ENCODE measurements at places on chromosomes 13 and 19.
A peak's percentile ranks its signal among the peaks of the same experiment; 100 is the strongest.

GRCh38 chr19:15114153-15114540, 6.9 kb downstream of the SYDE1 start:
- DNase-seq = no peak

GRCh38 chr13:112133499-112134390, 66.8 kb downstream of the SOX1 start:
- no peak for DNase-seq

DNA sequence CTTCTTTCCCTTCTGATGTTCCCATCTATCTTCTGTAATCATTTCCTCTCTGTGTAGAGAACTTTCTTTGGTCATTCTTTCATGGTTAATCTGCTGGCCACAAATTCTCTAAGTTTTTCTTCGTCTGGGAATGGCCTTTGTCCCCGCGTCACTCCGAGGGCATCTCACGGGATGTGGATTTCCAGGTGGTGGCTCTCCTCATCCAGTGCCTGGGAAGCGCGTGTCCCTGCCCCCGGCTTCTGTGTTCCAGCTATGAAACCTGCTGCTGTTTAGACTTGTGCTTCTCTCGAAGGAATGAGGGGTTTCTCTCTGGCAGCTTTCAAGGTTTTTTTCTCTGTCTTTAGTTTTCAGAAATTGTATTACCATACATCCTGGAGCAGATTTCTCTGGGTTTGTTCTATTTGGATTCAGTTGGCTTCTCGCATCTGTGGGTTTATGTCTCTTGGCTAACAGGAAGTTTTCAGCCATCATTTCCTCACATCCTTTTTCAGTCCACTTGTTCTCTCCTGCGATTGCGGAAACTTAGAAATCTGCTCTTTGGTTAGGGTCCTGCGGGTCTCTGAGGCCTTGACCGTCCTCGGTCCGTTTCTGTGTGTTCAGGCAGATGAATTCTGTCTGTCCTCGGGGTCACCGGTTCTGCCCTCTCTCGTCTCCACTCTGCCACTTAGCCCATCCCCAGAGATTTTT, 36.9 kb upstream of the DCUN1D2 start:
- DNase-seq = no peak

- no peak for DNase-seq
Observed at GRCh38 chr13:21619633-21620220, 15.8 kb upstream of the MICU2 start.

- no peak for DNase-seq
Observed at GRCh38 chr19:21593008-21593481, 87.6 kb downstream of the ZNF429 start.

- DNase-seq = no peak
Observed at GRCh38 chr13:52673465-52673864, 20.8 kb downstream of the SUGT1 start.

DNA sequence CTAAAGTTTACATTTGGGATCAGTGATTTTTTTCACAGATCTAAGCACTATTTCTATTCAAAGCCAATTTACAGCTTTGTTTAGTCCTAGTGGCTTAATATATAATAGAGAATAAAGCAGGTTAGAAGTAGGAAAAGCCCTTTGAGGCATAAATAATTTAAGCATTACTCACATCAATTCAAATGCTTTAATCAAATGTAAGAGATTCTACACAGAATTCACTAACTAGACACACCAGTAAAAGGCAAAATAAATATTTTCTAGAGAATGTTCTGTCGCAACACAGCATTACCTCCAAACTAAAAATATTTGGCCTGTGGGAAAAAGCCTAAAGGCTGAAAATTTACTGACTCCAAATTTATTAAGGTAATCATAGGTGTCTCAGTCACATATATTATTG, 31.3 kb downstream of the KCTD12 start:
- DNase-seq = no peak

GRCh38 chr13:42991898-42992763, at the start of gene EPSTI1:
EPSTI1 (minus strand) TSS chr13:42992241; CDS start chr13:42992165, 76 bp downstream.
- no peak for DNase-seq

DNA sequence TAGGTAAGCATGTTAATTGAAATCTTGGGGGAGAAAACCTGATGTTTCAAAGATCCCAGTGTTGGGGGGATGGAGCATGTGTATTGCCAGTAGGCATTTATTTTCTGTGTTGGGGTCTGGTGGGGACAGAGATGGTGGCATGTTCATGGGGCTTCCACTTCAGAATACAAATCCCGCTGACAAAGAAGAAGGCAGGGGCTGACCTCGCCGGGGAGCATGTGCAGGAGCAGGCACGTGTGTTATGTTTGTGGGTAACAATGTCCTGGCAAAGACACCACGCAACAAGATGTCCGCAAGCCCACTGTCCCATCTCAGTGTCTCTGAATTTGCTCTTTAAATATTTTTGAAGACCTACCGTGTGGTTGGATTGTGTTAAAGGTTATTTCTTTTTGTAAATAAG, 164.5 kb downstream of the TEX29 start:
- no peak for DNase-seq

DNA sequence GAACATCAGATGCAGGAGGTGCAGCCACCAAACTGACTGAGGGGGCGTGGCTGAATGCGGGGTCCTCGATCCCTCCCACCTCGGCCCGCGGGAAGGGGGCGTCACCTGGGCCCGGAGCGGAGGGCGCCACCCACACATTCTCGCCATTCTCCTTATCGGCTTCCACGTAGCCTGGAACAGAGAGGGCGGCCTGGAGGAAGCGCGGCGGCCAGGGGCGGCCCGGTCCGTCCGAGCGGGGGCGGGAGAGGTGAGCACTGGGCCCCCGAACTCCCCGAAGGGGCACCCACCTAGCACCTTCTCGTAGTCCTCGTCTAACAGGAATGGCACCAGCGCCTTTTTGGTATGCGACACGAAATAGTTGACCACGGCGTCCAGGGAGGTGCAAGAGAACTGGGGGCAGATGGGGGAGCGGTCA, 11.8 kb downstream of the STAP2 start:
- DNase-seq = no peak

DNA sequence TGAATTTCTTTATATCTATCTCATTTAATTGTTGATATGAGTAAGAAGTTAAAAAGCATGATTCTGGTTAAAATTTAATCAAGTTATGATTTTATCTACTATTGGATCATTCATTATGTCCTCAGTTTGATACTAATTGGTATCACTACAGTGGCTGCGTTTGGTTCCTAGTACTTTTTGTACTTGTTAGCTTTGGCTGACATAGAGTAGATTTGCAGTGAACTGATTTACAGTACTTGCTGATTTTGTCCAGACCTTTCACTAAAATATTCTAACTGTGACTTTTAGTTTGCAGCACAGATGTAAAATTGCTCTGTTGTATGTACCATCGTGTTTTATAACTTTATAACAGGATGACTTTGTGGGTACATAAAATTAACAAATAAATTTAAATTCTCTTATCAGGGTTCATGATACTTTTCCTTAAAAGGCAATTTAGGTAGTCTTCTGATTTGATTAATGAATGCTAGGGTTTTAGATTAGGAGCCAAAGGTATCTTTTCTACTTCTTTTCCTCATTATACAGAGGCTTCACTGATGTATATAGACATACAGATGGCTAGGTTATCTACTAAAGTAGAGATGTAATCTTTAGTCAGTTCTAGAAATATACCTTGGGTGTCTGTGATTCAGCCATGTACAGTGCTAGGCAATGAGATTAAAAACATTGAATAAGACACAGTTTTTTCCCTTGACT, 8.7 kb downstream of the UCHL3 start:
- no peak for DNase-seq

- DNase-seq = peak; percentile 10
Observed at GRCh38 chr19:44608391-44608821, 5.0 kb upstream of the IGSF23 start.

- DNase-seq = no peak
Observed at GRCh38 chr19:10230173-10230860, 814 bp downstream of the S1PR2 start.

DNA sequence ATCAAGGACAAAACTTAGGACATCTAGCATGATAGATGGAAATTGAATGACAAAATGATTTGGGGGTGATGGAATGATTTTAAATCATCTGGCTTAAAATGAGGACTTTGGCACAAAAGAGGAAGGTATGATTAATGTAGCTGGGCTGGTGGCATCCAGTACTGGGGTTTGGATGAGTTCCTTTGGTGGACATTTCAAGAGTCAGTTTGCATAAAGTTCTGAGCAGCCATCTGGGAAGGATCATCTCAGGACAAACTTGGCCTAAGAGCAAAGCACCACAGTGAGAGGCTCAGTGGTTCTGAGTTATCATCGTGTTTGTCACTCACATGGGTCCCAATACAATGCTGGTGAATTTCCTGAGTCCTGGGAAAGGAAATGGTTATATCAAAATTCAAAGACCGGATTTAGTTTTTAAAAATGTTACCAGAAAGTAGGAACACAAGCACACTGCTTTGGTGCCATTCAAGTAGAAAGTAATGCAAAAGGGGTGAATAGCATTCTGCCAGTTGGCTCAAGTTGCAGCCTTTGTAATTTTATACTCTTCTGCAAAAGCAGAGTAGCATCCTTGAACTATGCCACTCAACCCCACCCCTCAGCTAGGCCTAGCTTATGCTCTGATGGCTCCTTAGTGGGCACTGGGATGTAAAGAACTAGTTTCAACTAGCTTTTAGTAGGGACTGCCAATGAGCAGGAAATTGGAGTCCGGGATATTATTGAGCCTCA, 219.0 kb downstream of the COG6 start:
- DNase-seq = no peak

- no peak for DNase-seq
Observed at GRCh38 chr13:26503826-26504594, 53.5 kb upstream of the WASF3 start.

DNA sequence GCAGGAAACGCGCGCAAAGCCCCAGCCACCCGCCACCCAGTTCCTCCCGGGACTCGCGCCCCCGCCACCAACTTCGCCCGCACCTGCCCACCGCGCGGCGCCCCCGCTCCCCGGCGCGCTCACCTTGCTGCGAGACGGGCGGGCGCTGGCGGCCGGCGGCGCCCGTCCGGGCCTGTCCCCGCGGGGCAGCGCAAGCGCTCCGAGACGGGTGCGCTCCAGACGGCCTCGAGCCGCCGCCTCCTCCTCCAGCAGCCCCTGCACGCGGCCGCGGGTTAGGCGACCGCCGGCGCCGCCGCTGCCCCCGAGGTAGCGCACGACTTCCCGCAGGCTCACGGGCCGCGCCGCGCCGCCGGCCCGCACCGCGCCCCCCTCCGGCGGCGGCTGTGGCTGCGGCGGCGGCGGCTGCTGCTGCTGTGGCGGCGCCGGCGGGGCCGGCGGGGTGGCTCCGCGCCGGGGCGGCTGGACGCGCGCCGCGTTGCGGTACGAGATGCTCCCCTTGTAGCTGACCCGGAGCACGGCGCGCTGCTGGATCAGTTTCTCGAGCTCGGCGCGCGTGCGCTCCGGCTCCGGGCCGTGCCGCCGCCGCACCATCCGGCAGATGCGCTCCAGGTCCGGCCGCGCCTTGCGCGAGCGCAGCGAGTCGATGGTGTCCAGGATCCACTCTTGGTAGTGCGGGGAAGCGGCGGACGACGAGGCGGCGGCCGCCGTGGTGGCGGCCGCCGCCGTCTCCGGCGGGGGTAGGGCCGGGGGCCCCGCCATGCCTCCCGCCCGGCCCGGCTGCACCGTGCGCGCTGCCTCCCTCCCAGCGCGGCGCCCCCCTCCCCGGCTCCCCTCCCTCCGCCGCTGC, 666 bp downstream of the SAMD1 start:
- no peak for DNase-seq

GRCh38 chr13:27858046-27858445, 61.8 kb upstream of the PDX1 start:
- no peak for DNase-seq

DNA sequence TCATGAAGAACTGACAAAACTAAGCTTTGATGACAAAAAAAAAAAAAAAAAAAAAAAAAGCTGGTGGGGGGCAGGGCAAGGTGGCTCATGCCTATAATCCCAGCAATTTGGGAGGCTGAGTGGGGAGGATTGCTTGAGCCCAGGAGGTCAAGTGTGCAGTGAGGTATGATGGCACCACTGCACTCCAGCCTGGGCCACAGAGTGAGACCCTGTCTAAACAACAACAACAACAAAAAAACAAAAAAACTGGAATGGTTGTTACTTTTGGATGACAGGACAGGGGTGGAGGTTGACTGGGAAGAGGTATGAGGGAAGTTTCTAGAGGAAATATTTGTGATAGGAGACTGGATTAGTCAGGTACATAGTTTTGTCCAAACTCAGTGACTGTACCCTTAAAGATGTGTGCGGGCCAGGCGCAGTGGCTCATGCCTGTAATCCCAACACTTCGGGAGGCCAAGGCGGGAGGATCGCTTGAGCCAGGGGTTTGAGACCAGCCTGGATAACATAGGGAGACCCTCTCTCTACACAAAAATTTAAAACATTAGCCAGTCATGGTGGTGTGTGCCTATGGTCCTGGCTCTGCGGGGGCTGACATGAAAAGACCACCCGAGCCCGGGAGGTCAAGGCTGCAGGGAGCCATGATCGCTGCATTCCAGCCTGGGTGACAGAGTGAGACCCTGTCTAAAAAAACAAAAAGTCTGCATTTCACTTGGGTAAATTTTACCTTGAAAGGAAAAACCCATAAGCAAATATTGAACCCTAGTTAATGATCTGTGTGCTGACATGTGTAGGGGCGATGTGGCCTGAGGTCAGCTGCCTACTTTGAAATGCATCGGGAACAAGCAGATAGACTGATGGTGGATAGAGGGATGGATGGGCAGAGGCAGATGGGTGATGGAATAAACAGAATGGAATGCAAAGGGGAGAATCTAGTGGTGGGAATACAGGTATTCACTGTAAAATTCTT, 37.0 kb downstream of the CERS4 start:
- DNase-seq = no peak

- DNase-seq = no peak
Observed at GRCh38 chr19:43438291-43439031, 23.8 kb downstream of the TEX101 start.

- DNase-seq = no peak
Observed at GRCh38 chr13:28423010-28423409, 71.9 kb downstream of the FLT1 start.

GRCh38 chr19:2503521-2504109, 27.7 kb downstream of the GADD45B start:
- no peak for DNase-seq

DNA sequence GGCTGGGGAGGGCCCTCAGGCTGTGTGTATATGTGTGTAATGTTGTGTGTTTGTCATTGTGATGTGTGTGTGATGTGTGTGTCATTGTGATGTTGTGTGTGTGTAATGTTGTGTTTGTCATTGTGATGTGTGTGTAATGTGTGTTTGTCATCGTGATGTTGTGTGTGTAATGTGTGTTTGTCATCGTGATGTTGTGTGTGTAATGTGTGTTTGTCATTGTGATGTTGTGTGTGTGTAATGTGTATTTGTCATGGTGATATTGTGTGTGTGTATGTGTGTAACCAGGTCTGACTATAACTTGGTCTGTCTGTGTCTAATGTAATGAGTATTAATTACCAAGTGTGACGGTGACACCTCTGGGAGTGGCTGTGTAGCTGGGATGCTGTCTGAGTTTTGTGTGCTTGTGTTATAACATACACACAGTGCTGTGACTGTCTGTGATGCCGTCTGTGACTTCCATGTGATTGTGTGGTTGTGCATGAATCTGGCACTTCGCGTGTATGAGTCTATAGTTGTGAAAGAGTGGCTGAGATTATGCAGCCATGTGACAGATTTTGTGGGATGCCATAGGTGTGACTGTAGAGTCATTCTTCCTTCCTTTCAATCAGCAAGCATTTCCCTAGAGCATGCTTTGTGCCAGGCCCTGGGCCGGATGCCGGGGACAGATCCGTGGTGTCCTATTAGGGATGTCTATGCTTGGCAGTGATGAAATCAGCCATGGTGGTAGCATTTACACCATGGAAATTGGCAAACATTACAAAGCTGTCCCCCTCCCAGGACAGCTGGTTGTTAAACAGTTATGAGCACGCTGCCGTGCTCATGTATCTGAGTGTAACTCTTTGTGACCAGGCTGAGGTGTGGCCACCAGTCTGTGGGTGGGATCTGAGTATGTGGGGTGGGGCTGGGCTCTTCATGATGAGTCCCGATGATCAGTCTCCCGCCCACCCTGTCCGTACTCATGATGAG, 6.4 kb downstream of the TNFSF14 start:
- no peak for DNase-seq
